Upper lobe of left lung (tissue), 6 donors: ENCODE measurements at places on chromosomes 4 and X.
A peak's percentile ranks its signal among the peaks of the same experiment; 100 is the strongest.

DNA sequence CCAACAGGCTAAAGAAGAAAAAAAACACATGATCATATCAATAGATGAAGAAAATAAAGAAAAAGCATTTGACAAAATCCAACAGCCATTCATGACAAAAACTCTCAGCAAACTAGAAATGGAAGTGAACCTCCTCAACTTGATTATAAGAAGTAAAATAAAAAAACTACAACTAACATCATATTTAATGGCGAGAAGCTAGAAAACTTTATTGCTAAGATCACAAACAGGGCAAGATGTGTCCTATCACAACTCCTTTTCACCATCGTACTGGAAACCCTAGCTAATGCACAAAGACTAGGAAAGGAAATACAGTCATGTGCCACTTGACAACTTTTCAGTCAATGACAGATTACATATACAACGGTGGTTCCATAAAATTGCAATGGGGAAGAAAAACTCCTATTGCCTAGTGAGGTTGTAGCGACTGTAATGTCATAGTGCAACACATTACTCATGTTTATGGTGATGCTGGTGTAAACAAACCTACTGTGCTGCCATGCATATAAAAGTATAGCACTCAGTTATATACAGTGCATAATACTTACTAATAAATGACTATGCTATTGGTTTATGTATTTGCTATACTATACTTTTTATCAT, 12.1 kb upstream of the MANBA start:
- DNase-seq: no peak

- no peak for DNase-seq
Measured at GRCh38 chrX:43225626-43226328, 430.3 kb upstream of the MAOA start.

- DNase-seq: no peak
Measured at GRCh38 chr4:34679228-34679627, 1565.1 kb downstream of the ARAP2 start.

GRCh38 chr4:70759627-70760026, 37.9 kb downstream of the RUFY3 start:
- DNase-seq: no peak

- no peak for DNase-seq
Measured at GRCh38 chrX:136616987-136617685, 30.8 kb upstream of the CD40LG start.

DNA sequence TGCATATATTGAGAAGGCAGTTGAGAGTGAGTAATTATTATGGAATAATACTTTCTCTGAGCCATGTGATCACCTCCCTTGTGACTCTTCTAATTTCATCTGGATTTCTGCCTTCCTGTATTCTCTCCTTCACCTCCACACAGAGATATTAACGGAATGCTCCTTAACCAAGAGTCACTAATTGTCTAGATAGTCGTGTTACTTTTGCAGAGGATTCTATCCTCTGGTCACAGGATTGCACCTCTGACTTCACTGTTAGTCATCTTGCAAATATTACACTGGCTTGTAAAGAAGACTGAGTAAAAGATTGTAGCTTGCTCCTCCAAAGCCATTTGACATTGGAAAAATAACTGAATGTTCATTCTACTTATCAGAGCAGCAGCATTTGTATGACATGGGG, 160.9 kb downstream of the SH2D1A start:
- DNase-seq: no peak

DNA sequence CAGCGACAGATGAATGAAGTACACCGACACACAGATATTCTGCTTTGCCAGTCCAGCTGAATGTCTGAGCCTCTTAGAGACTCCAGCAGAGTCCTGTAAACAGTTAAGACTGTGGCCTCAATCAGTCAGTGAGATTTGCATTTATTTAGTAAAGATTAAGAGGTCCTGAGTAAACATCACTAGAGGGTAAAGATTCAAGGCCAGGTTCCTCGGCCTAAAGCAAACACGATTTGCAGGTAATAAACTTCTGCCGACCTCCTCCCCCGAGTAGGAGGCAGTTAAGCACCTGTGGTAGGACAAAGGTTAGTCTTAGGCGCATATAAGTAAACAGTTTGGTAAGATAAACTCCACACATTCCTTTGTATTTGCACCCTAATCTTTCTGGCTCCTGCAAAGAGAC, 99.6 kb downstream of the CFAP47 start:
- DNase-seq: no peak

- no peak for DNase-seq
Measured at GRCh38 chr4:17097362-17097761, 198.9 kb upstream of the LDB2 start.

DNA sequence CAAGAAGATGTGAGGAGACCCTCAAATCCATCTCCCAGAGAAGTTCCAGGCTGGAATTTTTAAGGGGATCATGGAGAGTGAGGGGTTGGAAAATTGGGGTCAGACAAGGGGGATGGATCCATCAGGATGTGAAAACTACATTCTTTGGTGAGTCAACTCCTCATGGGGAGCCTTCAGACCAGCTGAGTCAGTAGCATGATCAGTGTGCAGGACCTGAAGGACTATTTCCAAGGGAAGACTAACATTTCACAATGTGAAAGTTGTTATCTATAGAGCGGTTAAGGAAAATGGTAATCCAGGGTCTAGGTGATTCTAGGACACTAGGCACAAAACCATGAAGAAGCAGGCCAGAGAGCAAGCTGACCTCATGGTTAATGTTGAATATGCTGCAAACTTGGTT, 38.6 kb upstream of the CEP135 start:
- DNase-seq: no peak

DNA sequence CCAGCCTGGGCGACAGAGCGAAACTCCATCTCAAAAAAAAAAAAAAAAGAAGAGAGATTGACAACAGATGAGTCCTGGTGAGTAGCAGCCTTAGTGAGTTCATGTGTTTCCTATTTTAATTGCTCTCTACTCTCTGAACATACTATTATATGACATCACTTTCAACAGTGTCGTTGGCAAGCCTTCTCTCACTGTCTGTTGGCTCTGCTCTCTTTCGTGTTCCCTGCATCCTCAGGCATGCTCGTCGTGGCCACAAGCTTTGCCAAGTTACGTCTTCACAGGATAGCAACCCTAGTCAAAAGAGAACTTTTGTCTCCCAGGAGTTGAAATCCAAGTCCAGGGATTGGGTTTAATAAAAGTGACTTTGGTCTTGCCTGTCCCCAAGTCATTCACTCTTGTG, 117.1 kb upstream of the EGFL6 start:
- no peak for DNase-seq

DNA sequence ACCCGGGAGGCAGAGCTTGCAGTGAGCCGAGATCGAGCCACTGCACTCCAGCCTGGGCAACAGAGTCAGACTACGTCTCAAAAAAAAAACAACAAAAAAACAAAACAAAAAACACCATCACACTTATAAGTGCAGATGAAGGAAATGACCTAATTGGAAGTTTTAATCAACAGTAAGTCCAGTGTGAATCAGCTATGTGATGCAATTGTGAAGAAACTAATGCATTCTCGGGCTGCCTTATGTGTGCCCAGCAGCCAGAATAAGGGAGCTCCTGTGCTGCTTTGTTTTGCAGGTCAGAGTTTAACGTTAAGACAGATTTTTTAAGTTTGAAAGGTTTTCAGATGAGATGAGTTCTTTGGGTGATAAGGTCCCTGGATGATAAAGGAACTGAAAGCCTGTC, 10.8 kb downstream of the DAPP1 start:
- no peak for DNase-seq

GRCh38 chr4:52142816-52143215, 91.7 kb downstream of the SPATA18 start:
- DNase-seq: no peak

DNA sequence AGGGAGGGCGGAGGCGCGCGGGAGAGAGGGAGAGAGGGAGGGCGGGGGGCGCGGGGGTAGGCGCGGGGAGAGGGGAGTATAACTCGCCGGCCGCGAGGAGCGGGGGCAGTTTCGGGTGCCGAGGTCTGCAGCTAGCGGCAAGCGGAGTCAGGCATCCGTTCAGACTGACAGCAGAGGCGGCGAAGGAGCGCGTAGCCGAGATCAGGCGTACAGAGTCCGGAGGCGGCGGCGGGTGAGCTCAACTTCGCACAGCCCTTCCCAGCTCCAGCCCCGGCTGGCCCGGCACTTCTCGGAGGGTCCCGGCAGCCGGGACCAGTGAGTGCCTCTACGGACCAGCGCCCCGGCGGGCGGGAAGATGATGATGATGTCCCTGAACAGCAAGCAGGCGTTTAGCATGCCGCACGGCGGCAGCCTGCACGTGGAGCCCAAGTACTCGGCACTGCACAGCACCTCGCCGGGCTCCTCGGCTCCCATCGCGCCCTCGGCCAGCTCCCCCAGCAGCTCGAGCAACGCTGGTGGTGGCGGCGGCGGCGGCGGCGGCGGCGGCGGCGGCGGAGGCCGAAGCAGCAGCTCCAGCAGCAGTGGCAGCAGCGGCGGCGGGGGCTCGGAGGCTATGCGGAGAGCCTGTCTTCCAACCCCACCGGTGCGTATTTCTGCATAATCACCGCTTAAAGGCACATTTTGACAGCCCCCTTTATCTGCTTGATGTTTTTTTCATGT, at the start of gene POU4F2:
TSS of gene POU4F2 (plus strand) at position 108 of the 720 bp plus-strand sequence. CDS start at position 356, 248 bp downstream.
- peak; percentile 70 for DNase-seq

DNA sequence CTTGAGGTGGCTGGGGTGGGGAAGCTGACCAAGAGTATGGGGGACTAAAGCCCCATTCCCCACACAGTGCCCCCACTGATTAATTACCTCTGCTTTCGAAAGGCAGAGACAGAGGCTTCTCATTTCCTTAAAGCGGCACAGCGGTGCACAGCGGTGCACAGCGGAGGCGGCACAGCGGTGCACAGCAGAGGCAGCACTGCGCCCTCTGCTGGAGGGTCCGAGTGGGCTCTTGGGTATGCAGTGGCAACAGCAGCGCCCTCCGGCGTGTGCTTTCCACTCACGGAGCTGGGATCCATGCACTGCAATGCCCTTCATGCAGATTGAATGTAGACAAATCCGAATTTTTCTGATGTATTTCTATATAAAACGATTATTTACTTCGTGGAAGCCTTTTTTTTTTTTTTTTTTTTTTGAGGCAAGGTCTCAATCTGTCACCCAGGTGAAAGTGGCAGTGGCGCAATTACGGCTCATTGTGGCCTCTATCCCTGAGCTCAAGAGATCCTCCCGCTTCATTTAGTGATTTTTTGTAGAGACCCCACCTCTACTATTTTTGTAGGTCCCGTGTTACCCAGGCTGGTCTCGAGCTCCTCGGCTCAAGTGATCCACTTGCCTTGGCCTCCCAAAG, 19.7 kb upstream of the PRPS2 start:
- peak; percentile 60 for DNase-seq

DNA sequence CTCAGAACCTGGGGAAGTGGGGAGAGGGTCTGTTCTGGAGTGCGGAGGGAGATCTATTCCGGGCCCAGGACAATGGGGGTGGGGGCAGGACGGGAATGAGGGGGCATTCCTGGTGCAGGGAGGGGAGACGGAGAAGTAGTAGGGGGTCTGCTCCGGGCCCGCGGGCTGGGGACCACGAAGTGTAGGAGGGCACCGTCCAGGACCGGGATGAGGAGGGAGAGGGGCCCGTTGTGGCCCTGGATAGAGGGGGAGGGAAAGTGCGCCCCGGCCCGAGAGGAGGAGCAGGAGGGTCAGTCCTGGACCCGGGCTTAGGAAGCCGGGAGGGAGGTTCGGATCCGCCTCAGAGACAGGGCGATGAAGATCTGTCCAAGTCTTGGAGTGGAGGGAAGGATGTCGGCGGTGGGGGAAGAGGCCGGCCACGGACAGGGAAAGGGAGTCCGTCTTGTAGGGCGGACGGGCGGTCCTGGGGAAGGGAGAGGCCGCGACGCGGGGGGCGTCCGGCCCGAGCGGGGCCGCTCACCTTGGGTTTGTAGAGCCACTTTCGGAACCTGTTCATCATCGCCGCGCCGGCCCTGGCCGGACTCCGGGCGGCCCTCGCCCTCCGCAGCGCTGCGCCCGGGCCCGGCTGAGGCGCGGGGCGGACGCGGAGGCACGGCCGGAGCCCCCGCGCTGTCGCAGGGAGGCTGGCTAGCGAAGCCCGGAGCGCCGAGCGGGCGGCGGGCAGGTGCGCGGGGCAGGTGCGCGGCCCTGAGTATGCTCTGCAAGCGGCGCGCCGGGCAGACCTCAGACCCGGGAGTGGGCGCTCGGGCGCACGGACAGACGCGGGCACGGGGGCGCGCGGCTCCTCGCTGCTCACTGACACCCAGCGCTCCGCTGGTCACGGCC, at the start of gene ZFYVE28:
TSS of gene ZFYVE28 (minus strand) at position 881 of the 885 bp plus-strand sequence. CDS start at position 559, 322 bp downstream.
- DNase-seq: no peak

DNA sequence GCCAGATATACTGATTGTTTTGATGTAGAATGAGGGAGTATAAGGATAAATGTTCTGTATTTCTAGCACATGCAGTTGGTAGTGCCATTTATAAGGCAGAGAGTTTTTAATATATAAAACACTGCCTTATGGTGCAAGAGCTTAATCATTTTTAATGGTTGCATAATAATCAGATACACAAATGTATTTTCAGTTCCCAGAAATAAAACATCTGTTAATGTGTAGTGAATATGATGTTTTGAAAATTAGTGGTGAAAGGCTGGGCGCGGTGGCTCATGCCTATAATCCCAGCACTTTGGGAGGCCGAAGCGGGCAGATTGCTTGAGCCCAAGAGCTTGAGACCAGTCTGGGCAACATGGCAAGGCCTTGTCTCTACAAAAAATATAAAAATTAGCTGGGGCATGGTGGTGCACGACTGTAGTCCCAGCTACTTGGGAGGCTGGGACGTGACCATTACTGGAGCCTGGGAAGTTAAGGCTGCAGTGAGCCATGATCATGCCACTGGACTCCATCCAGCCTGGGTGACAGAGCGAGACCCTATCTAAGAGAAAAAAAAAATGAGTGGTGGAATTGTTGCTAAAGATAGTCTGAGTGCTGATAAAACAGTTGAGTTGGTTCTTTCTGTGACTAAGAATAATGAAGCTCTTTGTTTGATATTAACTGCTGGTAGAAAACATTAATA, 29.3 kb downstream of the CLCN3 start:
- DNase-seq: no peak

GRCh38 chr4:153933915-153934687, 145.2 kb upstream of the SFRP2 start:
- no peak for DNase-seq

GRCh38 chr4:174794543-174795094, 34.4 kb downstream of the GLRA3 start:
- no peak for DNase-seq

- no peak for DNase-seq
Measured at GRCh38 chr4:188262464-188262863, 123.2 kb downstream of the TRIML1 start.

- DNase-seq: no peak
Measured at GRCh38 chr4:53986062-53986461, 78.3 kb downstream of the CHIC2 start.

- DNase-seq: no peak
Measured at GRCh38 chr4:168199260-168199957, 107.1 kb downstream of the ANXA10 start.

- peak; percentile 37 for DNase-seq
Measured at GRCh38 chrX:79366873-79367749, at the start of gene ITM2A. Gene ITM2A (minus strand): TSS chrX:79367334. CDS start chrX:79367215, 119 bp downstream.

DNA sequence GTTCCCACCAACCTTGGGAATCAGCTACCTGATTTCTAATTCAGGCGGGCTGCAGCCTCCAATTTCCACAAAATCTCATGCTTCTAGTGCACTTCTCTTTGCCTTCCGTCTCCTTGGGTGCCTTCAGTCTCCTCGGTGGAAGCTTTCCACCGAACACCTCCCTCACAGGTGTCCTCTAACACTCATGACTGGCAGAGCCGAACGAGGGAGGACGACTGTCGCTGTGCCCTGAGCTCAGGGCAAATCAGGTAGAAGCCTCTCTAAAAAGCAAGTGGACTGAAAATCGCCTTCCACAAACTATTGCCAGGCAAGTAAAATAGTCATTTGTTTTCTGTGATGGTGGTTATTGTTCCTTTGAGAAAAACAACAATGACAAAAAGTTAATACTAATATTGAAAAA, 176.1 kb upstream of the PPARGC1A start:
- no peak for DNase-seq
